Hematopoietic multipotent progenitor cell (in vitro differentiated cells): ENCODE measurements at places on chromosomes 1 and 21.

DNA sequence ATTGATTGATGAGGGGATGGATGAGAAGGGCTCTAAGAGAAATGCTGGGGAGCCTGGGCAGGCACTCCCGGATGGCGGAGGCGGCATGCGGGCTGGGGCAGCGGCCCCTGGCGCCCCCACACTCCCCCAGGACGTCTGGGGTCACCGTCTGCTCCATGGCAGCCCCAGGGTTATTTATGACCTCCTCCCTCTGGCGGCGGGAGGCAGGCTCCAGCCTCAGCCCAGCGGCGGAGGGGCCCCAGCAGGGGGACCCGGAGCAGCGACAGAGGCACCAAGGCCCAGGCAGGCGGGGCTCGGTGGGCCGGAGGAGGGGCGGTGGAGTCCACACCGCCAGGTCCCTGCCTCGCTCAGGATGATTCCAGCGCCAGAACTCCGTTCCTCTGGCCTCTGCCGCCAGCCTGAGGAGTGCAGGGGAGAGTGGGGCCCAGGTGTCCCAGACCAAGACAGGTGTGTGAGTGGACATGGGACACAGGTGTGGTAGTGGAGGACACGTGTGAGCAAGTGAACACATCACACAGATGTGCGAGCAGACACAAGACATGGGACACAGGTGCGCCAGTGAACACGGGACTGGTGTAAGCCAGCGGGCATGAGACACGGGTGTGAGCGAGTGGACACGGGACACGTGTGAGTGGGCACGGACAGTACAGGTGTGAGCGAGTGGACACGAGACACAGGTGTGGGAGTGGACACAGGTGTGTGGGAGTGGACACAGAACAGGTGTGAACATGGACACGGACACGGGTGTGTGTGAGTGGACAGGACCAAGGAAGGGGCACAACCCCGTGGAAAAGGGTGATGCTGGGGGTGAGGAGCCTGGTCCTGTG, 2.5 kb upstream of the SAMD11 start:
- no peak for DNase-seq

DNA sequence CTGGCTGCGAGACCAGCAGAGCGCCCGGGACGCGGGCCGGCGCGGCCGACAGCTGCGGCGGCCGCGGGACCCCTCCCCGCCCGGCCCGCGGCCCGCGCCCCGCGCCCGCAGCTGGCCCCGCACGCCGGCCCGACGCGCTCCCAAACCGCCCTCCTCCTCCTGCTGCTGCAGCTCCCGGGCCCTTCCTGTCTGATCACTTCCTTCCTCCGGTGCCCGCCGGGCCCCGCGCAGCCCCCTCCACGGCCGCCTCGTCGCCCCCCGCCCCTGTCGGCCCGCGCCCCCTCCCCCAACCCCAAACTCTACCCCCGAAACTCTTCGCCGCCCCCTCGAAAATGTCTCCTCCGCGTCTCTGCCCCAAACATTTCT, 594 bp downstream of the LUZP1 start:
- DNase-seq: no peak

DNA sequence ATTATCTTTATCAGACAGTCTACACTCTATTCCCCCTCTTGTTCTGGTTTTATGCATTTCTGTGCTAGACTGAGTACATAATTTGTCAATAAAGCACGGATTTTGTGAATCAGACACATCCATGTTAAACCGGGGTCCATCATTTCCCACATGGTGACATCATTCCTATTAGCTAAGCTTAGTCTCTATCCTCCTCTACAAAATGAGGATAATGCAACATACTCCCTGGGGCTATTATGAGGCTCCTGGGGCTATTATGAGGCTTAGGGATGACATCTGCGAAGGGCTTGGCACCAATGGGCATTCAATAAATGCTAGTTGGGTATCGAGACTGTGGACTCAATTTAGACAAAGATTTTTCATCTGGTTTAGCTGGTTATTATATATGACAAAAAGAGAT, 25.1 kb upstream of the APP start:
- DNase-seq: no peak

DNA sequence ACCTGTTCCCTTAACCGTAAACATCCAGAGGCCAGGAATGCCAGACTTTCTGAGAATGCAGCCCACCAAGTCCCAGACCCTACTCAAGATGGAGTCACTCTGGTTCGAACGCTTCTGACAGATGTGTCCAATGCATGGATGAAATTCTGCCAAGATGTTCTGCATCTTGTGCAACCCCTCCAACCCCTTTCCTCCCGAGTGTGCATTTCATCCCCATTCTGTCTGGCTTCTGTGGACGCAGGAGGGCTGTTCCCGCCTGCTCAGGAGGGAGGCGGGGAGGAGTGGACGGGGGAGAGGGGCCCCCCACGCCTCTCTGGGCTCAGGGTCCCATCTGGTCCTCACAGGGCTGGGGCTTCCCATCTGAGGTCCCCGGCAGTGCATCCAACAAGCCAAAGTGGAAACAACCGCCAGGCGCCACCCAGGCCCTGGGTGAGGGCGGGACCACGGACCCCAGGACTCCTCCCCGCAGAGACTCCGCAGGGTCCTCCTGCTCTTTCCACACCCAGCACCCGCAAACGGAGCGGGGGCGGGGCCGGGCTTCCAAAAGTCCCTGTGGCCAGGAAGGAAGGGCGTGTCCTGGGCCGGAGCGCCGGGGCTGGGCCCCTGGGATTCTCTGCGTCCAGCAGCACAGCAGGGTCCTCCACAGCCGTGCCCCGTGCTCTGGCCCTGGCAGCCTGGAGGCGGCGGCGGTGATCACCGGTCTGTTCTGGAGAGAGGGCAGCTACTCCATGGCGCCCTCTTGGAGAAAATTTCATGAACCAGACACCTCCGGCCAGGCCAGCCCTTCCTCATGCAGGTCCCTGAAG, 27.8 kb upstream of the SUMO3 start:
- no peak for DNase-seq

DNA sequence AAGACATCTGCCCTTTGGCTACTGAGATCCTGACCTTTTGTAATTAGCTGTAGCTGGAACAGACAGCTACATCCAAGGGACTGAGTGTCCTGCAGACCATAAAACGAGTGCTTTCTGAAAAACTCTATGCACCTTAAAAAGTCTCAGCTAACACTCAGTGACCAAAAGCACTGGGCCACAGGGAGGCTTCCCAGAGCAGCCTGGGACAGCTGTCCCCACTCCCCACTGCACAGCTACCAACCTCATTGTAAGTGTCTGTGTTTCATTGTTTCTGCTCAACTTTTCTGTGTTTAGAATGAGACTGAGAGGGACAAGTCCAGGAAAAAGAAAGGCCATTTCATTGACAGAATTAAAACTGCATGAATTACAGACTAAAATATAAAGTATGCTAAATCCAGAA, 80.7 kb downstream of the SMYD2 start:
- DNase-seq: no peak

DNA sequence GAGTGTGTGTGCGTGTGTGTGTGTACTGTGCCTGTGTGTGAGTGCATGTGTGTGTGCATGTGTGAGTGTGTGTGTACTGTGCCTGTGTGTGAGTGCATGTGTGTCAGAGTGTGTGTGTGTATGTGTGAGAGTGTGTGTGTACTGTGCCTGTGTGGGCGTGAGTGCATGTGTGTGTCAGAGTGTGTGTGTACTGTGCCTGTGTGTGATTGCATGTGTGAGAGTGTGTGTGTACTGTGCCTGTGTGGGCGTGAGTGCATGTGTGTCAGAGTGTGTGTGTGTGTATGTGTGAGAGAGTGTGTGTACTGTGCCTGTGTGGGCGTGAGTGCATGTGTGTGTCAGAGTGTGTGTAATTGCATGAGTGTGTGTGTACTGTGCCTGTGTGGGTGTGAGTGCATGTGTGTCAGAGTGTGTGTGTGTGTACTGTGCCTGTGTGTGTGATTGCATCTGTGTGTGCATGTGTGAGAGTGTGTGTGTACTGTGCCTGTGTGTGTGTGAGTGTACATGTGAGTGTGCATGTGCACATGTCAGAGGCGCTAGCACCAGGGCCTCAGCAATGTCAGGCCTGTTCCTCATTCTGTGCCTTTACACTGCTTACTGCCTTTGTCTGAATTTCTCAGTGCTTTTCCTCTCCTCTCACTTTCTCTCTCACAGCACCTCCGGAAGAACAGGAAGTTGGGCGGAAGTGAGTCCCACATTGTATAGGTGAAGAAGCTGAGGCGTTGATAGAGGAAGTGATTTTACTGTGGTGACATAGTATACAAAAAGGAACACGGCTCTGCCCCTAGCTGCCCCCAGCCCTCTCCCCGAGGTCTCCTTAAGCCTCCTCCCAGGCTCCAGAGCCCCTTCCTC, 4.9 kb downstream of the SLC5A9 start:
- peak; percentile 18 for DNase-seq

- DNase-seq: no peak
These were observed 165.9 kb downstream of the KCNT2 start for GRCh38 chr1:196442366-196442765.

DNA sequence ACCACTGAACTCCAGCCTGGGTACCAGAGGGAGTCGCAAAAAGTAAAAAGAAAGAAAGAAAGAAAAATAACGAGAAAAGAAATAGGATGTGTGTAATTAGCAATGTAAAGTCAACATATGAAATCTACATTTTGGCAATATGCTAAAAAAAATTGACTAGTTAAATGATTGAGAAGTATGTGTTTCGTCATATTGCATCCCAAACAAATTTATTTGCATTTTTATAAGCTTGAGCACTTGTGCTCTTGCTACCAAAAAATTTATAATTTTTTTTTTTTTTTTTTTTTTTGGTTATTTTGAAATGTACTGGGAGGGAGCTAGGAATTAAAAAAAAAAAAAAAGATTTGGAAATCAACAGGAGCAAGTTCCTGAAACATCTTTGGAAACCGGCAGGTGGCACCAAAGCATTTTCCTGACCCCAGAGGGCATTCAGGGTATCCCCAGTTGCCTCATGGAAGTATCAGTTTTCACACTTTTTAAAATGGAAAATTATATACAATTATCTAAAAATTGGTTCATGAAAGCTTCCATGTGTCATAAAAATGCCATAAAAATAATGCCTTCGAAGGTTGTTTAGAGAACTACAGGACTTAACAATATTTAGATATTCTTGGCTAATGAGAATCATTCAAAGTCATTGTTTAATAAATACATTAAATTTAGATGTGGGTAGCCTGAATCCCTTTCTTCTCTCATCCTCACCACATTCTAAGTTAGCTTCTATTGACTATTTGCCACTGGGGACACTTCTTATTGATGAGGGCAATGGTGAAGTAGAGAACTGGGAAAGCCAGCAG, 4.8 kb upstream of the HEATR1 start:
- peak; percentile 18 for DNase-seq

DNA sequence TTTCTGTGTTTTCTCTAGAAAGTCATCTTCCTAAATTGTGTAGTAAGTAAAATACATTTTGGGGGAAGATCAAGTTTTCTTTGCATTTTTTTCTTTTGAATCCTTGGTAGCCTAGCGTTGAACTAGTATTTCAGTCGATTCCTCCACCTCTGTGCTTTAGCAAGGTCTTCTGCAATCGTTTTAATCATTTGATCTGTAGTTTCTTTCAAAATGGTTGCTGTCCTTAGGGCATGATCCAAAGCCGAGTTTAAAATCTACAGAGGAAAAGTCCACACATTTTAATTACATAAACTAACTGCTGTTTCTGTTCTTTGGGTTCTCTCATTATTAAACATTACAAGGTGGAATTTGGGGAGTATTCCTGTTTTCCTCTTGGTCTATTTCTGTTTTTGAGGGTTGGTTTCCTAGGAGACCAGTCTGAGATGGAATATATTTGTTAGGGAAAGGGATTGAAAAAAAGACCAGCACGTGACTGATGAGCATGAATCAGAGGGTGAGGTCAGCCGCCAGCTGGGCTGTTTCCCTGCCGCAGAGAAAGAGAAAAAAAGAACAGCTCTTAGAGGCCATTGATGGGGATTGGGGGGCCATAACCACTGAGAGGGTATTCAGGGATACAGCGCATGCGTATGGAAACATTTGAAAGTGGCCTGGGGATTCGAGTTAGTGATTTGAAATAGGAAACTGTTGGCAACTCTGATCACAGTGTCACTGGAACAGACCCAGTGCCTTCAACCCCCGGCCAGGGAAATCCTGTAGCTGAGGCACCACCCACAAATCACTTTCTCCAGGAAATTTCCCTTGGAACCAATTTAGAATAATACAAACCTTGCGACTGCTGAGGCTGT, 40.6 kb downstream of the AKNAD1 start:
- no peak for DNase-seq

DNA sequence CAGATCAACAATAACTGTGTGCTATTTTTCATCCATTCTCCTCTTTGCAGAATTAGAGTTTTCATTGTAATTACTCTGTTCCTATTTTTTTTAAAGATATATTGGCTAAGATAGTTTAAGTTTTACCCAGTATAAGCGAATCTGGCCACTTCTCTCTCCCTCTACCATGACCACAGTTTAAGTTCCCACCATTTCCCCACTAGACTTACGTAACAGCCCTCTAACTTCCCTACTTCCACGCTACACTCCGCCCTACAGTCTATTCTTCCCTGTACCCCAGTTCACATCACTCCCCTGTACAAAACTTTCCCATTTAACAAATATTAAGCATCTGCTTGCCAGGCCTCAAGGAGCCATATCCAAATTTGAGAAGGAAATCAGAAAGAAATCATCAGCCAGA, 16.5 kb downstream of the CTSK start:
- no peak for DNase-seq

- no peak for DNase-seq
These were observed 148.4 kb downstream of the SYT2 start for GRCh38 chr1:202561726-202562443.

DNA sequence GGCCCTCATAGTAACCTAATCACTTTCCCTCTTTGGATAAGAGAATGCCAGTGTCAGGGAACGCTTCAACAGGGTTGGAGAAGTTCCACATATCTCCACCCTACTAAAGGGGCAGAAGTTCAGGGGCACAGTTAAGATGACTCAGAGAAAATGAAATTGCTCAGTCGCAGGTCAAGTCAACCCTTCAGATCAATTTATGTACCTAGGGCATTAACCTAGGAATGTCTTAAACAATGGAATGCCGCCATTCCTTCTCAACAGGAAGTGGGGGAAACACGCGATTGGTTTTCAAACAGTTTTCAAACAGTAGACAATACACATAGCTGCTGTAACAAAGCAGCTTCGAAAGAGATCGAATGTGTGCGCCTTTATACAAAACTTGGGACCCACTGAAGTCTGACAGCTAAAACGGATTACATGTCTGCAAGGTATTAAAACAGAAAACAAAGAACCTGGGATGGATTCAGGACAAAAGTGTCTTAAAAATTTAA, 897 bp downstream of the SLC25A24 start:
- DNase-seq: no peak

DNA sequence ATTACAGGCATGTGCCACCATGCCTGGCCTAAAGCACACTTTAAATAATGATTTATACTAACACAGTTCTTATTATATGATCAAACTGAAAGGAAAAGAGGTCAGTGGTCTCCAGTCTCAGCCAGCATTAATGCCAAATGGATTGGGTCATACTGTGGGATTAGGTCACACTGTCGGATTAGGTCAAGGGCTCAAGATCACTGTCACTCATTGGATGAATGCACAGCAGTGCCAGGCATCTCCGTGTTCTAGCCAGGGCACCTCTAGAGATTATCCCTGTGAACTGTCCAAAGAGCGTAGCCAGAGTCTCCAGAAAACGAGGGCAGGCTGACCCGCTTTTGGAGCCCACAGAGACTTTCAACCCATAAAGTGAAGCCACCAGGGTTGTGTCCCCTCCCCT, 70.9 kb downstream of the KCNN3 start:
- DNase-seq: no peak
